Kidney tubule cell (primary cell): ENCODE measurements at places on chromosomes 4 and X.

DNA sequence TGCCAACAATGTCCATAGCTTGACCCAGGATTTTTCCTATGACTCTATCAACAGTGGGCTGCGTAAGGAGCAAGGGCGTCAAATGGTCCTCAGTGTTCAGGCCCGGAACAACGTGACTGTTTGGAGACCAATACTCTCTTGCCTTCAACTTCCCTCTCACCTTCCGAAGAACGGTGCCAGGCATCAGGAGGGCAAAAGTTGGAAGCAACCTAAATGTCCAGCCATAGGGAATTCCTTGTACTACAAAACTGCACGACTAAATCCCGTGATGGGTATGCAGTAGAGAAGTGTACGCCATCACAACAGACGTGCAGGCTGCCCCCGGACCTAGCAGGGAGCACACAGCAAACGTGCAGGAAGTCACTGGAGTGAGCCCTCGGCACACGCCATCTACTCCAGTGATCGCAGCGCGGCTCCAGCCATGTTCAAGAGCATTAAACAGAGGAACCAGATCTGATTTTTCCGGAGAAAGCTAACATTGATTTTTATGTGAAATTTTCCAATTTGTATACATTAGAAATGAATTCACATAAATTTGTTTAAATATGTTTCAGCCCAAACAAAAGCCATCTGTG, 79.0 kb downstream of the JAKMIP1 start:
- DNase-seq: no peak

DNA sequence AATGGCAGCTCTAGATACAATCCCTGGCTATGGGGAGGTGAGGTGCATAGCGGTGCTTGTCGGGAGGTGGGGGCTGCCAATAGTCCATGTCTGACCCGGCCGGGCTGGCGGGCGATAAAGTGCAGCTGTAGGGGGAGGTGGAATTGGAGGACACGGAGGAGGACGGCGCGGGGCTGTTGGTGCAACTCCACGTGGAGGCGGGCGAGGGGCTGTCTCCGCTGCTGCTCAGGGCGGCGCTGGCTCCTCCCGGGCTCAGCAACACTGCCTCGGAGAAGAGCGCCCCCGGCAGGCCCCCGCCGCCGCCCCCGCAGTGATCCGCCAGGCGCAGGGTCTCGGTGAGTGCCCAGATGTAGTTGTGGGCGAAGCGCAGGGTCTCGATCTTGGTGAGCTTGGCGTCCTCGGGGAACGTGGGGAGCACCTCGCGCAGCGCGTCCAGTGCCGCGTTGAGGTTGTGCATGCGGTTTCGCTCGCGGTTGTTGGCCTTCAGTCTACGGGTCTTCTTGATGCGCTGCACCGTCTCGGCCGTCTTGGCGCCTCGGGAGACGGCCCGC, 1.3 kb downstream of the NEUROG2 start:
- DNase-seq: no peak

DNA sequence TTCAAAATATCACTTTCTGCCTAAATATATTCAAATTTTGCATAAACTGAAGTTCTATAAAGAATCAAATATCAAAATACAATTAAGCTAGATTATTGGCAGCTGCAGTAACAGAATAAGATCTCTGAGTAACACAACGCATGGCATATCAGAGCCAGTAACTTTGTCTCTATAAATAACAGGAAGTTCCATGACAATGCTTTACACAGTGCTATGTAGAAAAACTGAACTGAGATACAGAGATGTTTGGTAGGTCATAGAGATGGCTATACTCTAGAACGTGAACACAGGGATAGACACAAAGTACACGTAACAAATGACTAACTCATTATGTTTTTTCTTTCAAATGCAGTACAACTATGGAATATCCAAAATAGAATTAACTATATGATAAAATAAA, 18.2 kb downstream of the UBE2D3 start:
- DNase-seq: peak; percentile 35

- DNase-seq: peak; percentile 54
Observed at GRCh38 chr4:14924812-14925344, 77.4 kb upstream of the CPEB2 start.

GRCh38 chr4:151694961-151695720, 65.7 kb downstream of the GATB start:
- no peak for DNase-seq

DNA sequence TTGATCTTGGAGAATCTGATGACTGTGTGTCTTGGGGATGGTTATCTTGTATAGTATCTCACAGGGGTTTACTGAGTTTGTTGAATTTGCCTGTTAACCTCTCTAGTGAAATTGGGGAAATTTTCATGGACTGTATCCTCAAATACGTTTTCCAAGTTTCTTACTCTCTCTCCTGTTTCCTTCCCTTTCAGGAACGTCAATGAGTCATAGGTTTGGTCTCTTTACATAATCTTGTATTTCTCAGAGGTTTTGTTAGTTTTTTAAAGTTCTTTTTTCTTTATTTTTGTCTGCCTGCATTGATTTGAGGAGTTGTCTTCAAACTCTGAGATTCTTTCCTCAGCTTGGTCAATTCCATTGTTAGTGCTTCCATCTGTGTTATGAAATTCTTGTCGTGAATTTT, 227.7 kb upstream of the GPRIN3 start:
- DNase-seq: no peak

DNA sequence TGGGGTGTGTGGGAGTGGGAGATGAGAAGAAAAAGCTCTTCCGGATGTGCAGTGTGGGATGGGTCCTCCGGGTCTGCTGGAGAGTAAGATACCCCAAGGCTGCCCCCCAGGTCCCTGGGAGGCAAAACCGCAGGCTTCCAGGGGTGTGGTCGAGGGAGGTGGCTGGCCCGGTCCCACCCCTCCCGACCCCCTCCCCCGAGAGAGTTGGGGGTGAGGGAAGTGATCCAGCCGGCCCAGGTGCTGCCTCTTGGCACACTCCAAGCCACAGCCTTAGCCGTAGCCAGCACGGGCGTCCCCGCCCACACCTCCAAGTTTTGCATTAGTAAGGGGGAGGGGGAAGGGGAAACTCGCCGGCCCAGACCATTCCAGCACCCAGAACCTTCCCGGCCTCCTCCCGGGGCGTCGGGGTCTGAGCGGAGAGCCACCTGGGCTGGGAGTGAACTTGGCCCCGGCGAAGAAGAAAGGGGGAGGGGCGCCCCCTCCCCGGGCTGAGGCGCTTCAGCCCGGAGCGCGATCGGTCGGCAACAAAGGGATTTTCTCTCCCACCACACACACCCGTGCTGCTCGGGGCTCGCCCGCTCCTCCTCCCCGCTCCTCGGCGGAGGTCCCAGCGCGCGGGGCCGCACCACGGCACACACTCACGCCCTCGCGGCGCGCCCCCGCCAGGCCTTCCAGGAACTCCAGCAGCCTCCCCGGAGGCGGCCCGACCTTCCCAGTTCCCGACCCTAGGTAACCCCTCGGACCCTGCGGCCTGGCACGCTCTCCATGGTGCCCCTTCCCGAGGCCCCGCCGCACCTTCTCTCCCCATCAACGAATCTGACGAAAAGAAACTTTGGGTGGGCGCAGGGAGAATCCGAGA, 14.4 kb downstream of the BCOR start:
- peak; percentile 20 for DNase-seq

GRCh38 chr4:37066159-37066558, 178.4 kb upstream of the NWD2 start:
- DNase-seq: peak; percentile 10

DNA sequence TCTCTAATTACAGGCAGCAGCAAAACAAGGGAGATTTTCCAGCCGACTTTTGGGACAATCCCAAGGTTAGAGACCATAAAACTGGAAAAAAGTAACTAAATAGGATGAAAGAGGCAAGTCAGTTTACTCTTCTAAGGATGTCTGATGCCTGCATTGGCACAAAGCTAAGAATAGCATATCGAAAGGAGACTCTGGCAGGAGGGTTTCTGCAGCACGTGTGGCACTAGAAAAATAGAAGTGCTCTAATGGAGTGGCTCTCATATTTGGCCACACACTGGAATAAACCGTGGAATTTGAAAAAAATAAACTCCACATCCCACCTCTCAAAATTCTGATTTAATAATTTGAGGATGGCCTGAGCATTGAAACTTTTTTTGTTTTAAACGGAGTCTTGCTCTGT, 77.2 kb upstream of the ARSJ start:
- DNase-seq: no peak

- no peak for DNase-seq
Observed at GRCh38 chr4:30722359-30723200, 2.4 kb downstream of the PCDH7 start.
